ENCODE measurements at places on chromosomes 5 and 9.

DNA sequence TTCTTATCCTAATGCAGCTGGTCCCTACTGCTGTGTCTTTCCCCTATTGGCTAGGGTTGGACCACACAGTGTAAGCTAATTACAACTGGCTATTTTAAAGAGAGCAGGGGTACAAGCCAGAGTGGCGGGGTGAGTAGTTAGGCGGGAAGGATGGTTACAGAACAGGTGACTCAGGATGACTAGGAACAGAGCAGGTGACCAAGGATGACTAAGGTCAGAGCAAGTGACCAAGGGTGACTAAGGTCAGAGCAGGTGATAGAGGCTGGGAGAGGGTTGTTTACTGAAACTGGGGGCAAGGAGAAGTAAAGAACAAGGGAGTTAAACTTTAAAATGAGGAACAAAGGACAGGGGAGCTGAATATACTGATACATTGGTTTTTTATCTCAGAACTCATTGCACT, 125.4 kb downstream of the PTTG1 start:
- DNase-seq: no peak

DNA sequence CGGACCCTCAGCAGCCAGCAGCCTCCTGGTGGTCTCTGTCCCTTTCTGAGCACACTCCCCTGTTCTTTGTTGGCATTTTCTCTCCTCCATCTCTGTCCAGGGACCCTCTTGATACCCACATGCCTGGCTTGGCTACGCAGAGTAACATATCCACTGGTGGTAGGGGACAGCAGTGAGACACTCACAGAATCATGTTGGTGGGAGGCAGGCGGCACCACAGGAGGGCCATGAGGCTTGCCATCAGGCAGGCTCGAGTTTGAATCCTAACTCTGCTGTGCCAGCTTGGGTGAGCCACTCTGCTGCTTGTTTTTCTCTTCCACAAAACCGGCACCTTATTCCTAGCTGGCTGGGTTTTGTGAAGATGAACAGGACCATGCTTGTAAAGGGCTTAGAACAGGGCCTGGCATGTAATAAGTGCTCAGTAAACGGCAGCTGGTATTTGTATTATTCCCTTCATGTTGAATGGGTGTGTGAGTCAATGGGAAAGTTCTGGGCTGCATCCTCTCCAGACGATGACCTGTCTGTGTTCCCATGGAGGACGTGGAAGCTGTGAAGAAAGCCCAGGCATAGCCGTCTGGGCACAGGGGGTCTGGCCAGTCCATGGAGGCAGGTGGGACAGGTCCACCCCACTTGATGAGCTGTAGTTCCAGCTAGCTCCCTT, 2.3 kb downstream of the COL27A1 start:
- no peak for DNase-seq

DNA sequence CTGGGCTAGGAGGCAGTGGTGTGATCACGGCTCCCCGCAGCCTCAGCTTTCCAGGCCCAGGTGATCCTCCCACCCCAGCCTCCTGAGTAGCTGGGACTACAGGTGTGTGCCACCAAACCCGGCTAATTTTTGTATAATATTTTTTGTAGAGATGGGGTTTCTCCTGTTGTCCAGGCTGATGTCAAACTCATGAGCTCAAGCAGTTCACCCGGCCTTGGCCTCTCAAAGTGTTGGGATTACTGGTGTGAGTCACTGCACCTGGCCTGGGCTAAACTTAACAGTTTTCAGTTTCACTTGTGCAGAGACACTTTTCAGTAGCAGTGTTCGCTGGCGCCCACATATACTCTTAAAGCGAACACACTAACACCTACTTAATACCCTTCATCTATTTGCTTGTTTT, 205.6 kb upstream of the ZNF608 start:
- DNase-seq: peak; percentile 53

GRCh38 chr5:73969195-73970036, 343.4 kb downstream of the ARHGEF28 start:
- no peak for DNase-seq

DNA sequence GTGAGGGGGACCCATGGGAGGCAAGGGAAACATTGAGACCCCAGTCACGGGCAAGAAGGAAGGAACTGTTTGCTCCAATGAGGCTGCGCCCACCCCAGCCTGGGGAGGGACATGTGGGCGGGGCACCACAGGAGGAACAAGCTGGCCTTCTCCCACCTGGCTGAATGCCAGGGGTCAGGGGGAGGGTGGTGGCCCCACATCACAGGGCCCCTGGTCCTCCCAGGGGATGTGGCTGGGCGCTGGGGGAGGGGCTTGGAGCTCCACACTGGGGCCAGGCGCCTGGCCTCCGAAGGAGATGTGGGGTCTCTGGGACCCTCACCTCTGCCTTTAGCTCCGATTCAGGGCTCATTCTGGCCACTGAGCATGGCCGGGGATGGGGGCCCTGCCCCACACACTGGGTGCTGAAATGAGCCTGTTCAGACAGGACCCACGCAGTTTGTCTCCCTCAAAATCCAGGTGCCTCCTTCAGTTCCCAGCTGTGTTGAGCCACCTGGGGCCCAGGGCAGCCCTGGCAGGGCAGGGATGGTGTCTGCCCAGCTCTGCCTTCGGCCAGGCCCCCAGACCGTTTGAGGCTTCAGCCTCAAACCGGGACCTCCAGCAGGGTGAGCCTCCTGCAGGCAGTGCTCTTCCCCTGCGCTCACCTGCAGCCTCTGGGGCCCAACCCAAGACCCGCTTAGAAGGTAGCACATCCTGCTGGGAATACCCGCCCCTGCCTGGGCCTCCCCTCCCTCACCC, 33.2 kb upstream of the NOTCH1 start:
- DNase-seq: no peak

All from stimulated activated naive B cell treated with anti-CD40 and anti-IgM and Interleukin-4, amounts not matched to agents 10 μg/mL and 1 μg/mL and 100 μg/mL, for 72 hours (primary cell).